ENCODE measurements at places on chromosomes 12 and 14. TPM values are rescaled to one million over a fixed set of nuclear protein-coding genes. Genes with fewer than 3 reads are reported as not detected.

The INTS13 gene
- total RNA-seq: 42.4 TPM

The KNTC1 gene
- 130 TPM for total RNA-seq

The LRRIQ1 gene
- total RNA-seq: not detected

The HAL gene
- total RNA-seq: 0.14 TPM

The CPNE6 gene
- 0.14 TPM for total RNA-seq

The LHX5 gene
- not detected for total RNA-seq

The CLEC6A gene
- total RNA-seq: not detected

The CELA1 gene
- not detected for total RNA-seq

The B4GALNT3 gene
- 4.4 TPM for total RNA-seq

The SERPINA6 gene
- not detected for total RNA-seq

The NPFF gene
- not detected for total RNA-seq

The SERPINA10 gene
- not detected for total RNA-seq

The EFCAB11 gene
- 11.6 TPM for total RNA-seq

The CD27 gene
- total RNA-seq: 158 TPM

The GUCY2C gene
- total RNA-seq: not detected

The POTEM gene
- not detected for total RNA-seq

The PA2G4 gene
- total RNA-seq: 227 TPM

The WDHD1 gene
- total RNA-seq: 35.1 TPM

The ZC3H10 gene
- total RNA-seq: 10.6 TPM

The RNASE13 gene
- not detected for total RNA-seq

The LRTM2 gene
- not detected for total RNA-seq

The TMEM229B gene
- 20.0 TPM for total RNA-seq

The MBIP gene
- 24.5 TPM for total RNA-seq

The MYO1H gene
- total RNA-seq: not detected

The TAS2R9 gene
- total RNA-seq: 0.28 TPM

The LALBA gene
- not detected for total RNA-seq

The CSRP2 gene
- not detected for total RNA-seq

The P2RX2 gene
- total RNA-seq: not detected

The ANO6 gene
- total RNA-seq: 23.1 TPM

The GRIN2B gene
- not detected for total RNA-seq

The SNRPF gene
- total RNA-seq: 30.7 TPM

The VRTN gene
- not detected for total RNA-seq

The TOMM20L gene
- not detected for total RNA-seq

The A2ML1 gene
- not detected for total RNA-seq

The BMAL2 gene
- total RNA-seq: 11.8 TPM

The EPS8 gene
- total RNA-seq: 1.6 TPM

The RNASE2 gene
- total RNA-seq: not detected

The VTI1B gene
- total RNA-seq: 69.9 TPM

The SERPINA4 gene
- total RNA-seq: not detected

The CISTR gene
- not detected for total RNA-seq

The SOAT2 gene
- 9.8 TPM for total RNA-seq

The FIGNL2 gene
- 1.1 TPM for total RNA-seq

All from activated naive CD8-positive, alpha-beta T cell treated with anti-CD3 and anti-CD28 coated beads, Interleukin-2, amount 10 ng/mL, durations not matched to agents 7 days and 5 days (primary cell).